Stromal cell of bone marrow (primary cell): ENCODE measurements at places on chromosomes 1 and 21.

GRCh38 chr1:109438798-109439297 lies 12.6 kb upstream of the PSMA5 start:
- DNase-seq: peak; percentile 96

DNA sequence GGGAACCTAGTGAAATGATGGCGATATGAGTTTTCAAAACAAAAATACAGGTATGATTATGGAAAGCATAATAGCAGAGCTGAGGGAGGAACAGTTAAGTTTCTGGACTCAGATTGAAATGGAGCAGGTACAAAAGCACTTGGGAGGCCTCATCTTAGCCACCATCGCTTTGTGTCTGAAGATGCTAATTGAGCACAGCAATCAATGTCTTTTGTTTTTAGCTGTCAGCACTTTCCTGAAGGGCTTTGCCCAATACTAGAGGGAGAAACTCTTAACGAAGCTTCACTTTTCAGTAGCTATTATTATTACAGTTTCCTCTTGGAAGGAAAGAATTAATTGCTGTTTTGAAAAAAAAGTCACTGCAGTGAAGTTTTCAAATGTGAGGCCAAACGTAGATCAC lies 348.7 kb downstream of the RWDD3 start:
- DNase-seq: no peak

GRCh38 chr1:88741413-88741812 lies 57.3 kb downstream of the PKN2 start:
- DNase-seq: peak; percentile 45

- DNase-seq: no peak
These were observed at the start of gene DAB1 for GRCh38 chr1:57423656-57424211. DAB1 (minus strand) TSS chr1:57424060; CDS start chr1:57291030, 133,030 bp downstream.

GRCh38 chr1:235940285-235940684 lies 73.6 kb upstream of the LYST start:
- DNase-seq: no peak
